ENCODE measurements at places on chromosomes 16 and 17.

GRCh38 chr17:82441691-82442487 lies 8.7 kb downstream of the CYBC1 start:
- DNase-seq, result no peak

- peak; percentile 82 for DNase-seq
These were observed 1.1 kb downstream of the MPP2 start for GRCh38 chr17:43905985-43906852.

DNA sequence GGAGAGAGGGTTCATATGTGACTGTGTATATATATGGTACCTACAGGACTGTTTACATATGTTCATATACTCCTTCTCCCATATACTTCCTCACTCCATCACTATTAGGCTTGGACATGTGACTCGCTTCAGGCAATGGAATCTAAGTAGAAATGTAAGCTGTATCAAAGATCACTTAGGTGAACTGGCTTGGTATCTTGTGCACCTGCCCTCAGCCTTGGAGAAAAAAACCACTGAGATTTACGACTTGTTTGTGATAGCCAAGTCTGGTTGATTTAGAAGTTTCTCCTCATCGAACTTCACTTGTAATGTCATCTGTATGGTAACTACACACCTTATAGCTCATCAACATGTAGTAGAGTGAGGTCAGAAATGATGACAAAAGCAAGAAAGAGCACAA lies 59.9 kb downstream of the FBXL20 start:
- DNase-seq, result no peak

- DNase-seq, result peak; percentile 92
These were observed 6.9 kb upstream of the PIRT start for GRCh38 chr17:10844621-10845387.

- DNase-seq, result no peak
These were observed 333 bp downstream of the MAFG start for GRCh38 chr17:81927152-81927652.

DNA sequence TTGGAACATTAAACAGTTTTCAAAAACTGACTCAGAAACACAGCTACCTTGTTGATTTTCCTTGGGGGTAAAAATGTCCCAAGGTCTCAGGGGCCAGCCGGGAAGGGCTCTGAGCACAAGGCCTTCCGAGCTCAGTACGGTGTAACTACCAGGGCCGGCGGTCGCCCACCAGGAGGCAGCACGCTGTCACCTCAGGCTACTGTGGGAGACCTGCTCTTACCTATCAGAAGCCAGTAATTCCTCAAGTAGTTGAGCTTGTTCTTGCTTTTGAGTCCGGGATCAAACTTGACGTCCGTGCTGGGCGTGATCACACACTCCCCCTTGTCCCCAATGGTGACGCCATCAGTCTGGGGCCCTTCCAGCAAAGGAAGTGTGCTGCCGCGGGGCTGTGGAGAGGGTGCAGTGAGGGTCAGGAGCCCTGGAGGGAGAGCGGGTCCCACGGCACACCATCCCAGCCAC lies 43.4 kb upstream of the ICAM2 start:
- peak; percentile 29 for DNase-seq

DNA sequence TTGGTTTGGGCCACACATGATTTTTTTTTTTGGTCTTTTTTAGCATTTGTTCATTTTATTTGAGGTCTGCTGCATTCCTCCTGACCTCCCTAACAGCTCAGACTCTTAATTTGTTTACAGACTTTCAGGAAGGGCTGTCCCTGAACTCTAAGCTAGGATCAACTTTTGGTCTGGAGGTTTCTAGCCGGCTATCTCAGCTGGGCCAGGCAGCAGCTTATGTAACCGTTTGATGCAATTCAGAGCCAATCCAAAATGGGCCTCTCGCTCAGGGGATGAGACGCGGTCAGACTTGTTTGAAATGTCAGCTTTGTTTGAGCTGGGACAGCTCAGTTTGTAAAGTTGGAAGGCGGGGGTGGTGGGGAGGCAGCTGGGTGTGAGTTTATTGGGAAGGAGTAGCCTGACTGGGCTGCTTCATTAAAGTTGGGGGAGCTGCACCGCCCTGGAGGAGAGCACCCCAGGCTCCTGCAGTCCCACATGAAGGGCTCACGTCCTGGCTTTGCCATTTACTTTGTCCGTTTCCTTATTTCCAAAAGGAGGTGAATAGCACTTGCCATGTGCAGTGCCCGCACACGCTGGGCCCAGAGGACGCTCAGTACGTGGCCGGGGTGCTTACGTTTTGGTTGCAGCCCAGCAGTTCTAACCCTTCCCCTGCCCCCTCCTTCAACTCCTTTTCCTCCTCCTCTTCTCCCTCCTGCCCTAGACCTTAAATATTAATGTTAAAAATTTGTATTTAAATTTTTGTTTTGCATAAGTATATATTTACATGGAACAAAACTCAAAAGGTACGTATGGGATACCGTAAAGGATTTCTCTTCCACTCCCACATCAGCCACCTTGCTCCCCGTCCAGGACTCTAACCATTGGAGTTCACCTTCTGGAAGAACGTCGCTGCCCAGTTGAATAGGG lies 121.2 kb downstream of the SNX29 start:
- DNase-seq, result peak; percentile 31

DNA sequence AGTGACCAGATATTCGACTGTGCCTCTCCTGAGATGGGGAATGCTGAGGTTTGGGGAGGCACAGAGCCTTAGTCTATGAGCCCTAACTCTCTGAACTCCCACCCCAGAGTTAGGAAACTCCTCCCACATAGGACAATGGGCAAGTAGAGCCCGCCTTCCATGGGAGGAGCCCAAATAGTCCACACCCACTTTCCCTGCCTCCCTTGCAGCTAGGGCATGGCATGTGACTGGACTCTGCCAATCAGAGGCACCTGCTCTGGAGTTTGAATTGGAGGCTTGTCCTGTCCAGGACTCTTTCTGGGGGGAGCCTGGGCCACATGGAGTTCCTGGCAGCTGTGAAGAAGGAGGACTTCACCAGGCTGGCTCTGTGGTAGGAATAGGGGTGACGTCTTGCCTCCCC lies 48.4 kb downstream of the SOCS1 start:
- no peak for DNase-seq

DNA sequence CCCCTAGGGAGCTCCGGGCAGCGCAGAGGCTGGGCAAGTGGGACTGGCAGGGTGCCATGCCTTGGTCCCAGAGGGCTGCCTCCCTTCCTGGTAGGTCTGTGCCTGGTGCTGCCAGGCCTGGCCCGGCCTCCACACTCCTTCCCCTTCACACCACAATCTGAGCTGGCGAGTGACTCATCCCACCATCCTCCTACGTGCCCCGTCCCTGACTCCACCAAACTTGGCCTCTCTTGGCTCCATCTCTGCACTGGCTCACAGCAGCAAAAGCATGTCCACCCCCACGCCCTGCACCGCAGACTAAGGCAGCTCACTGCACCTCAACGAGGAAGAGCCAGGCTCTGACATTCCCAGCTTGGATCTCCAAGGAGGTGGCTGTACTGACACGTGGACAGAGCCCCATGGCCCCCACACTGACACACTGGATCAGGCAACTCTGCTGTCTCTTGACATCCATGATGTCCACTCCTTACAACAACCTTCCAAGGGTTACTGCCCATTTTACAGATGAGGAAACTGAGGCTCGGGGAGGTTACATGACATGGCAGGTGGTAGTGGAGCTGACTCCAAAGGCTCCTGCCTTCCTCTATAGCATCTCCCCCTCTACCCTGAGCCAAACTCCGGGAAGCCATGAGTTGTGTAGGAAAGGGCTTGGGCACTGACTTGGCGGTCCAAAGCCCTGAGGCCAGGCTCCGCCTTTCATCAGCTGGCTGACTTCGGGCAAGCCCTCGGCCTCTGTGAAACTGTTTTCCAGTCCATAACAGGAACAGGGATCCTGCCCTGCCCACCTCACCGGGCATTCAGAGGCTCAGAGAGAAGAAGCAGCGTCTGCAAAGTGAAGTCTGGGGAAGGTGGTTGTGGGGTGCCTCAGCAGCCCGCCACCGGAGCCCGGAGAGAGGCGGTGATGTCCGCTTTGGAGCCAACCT lies 20.1 kb upstream of the KRT19 start:
- DNase-seq, result peak; percentile 95
